ENCODE measurements at places on chromosomes 11 and 22.

DNA sequence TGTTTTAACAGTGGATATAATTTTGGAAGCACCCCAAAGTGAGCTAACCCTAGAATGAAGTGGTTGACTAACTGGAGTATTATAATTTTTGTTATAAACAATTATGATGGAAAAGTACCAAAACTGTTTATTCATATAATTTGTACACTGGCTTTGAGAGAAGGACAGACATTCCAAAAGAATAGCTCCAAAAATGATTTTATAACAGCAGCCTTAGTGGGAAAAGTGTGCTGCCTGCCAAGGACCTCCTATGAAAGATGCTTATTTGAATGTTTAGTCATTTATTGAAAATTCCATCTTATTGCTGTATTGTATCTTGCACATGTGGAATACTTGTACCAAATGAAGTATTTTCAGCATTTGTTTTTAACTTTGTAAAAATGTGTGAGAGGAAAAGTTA is 169.8 kb downstream of the GUCY1A2 start:
- no peak for DNase-seq

- no peak for DNase-seq
Measured at GRCh38 chr11:134412203-134413042, at the start of gene B3GAT1. B3GAT1 (minus strand) TSS chr11:134412242; CDS start chr11:134387659, 24,583 bp downstream.

GRCh38 chr22:30514252-30514651 is 8.8 kb upstream of the SEC14L4 start:
- DNase-seq: no peak

DNA sequence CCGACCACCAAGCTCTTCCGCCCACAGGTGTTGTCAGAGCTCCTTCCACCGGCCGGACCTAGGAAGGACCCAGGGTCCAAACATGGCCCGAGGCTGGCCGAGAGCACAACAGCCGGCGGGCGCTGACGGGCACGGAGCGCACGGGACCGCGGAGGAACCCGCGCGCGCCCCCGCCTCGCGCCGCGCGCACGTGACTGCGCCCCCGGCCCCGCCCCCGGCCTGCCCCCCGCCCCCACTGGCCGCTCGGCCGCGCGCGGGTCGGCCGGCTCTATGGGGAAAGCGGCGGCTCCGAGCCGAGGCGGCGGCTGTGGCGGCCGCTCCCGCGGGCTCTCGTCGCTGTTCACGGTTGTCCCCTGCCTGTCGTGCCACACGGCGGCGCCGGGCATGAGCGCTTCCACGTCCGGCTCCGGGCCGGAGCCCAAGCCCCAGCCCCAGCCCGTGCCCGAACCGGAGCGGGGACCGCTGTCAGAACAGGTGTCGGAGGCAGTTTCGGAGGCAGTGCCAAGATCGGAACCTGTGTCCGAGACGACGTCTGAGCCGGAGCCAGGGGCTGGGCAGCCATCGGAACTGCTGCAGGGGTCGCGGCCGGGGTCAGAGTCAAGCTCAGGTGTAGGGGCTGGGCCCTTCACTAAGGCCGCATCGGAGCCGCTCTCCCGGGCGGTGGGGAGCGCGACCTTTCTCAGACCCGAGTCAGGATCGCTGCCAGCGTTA is at the start of gene OSBP2:
TSS of gene OSBP2 (plus strand) at position 235 of the 711 bp plus-strand sequence. CDS start at position 271, 36 bp downstream.
- peak; percentile 22 for DNase-seq

- no peak for DNase-seq
Measured at GRCh38 chr11:76781046-76781801, 1.9 kb upstream of the TSKU start.

DNA sequence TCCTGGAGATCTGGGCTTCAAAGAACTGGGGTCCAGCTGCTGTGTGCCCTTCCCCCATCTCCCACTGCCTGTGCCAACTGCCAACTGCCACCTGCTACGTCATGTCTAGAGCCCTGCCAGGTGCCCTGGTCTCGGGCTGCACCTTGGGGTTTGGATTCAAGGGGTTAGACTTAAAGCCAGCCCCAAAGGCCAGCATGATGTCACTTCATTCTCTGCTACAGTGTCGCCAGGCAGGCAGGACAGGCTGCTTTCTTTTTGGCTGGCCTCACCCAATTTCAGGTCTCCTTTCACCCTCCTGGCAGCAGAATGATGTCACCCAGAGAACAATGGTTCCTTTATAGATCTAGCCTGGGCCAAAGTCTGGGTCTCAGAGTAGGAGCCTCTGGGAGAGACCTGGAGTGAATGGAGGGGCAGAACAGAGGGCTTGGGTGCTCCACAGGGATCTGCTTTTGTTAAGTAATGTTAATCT is 79.5 kb upstream of the CRYBB3 start:
- DNase-seq: no peak

GRCh38 chr11:65428578-65429067 is 6.0 kb downstream of the NEAT1 start:
- no peak for DNase-seq

DNA sequence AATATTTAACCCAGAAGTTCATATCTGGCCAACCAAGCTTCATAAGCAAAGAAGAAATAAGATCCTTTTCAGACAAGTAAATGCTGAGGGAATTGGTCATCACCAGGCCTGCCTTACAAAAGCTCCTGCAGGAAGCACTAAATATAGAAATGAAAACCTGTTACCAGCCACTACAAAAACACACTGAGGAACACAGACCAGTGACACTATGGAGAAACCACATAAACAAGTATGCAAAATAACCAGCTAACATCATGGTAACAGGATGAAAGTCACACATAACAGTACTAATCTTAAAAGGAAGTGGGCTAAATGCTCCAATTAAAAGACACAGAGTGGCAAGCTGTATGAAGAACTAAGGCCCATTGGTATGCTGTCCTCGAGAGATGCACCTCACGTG is 311.4 kb downstream of the DYNC2H1 start:
- no peak for DNase-seq

DNA sequence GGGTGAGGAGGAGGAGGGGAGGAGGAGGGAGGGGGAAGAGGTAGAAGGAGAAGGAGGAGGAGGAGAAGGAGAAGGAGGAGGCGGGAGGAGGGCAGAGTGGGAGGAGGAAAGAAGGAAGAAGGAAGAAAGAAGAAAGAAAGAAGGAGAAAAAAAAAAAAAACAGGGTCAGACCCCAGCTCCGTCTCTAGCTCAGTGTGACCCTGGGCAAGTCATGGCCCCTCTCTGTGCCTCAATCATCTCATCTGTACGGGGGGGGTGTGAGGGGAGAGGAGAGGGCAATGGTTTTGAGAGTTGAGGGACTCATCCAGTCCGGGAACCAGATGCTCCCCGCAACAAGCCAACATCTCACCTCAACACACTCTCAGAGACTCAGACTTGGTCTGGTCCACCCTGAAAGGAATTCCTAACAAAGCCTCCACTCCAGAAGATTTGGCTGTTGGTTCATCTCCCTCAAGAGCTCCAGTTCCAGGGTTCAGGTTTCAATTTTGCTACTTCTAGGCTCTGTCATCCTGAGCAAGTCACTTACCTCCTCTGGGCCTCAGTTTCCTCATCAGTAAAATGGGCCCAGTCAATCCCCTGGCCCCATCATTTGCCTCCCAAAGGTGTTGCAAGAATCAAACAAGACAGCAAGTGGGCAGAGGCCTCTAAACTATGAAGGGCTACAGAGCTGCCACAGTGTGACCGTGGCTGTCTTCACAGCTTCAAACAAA is 7.7 kb downstream of the CARD10 start:
- no peak for DNase-seq

DNA sequence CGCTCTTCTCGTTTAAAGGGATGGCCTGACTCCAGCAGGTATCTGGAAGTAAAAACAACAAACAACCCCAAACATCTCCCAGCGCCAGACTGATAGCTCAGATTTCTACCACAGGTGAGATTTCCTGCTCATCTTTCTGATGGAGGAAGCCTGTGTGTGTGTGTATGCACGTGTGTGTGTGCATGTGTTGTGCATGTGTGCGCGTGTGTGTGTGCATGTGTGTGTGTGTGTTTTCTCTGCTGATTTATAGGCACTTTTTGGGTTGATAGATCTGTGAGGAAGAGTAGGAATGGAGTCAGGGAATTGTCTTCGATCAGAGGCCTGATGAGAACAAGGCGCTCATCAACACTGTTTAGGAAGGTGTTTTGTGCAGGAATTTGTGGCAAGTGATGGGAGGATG is 103.0 kb downstream of the PKNOX2 start:
- no peak for DNase-seq

DNA sequence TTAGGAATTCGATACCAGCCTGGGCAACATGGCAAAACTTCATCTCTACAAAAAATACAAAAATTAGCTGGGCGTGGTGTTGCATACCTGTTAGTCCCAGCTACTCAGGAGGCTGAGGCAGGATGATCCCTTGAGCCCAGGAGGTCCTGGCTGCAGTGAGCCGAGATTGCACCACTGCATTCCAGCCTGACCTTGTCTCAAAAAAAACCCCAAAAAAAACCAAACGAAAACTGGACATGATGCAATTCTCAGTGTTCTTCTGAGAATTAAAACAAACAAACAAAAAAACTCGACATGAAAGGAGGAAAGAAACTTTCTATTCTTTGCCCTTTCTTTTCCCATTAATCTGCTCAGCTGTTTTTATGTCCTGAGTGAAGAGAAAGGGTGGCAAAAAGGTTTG is 7.4 kb downstream of the MED17 start:
- no peak for DNase-seq

DNA sequence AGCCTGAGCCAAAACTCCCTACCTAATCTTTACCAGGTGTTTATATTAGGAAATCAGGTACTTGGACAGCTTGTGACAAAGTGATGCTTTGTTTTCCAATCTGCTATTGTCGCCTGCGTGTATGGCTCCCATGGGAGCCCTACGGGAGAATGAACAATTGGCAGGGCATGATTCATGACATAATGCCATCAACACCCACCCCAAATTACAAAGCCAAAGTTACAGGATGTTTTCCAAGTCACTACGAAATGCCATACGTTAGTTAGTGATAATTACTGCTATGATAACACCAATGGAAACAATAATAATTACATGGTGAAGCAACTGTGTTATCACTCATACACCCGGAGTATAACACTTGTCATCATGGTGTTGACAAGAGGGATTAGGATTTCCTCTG is 226.4 kb downstream of the FAM181B start:
- DNase-seq: no peak

DNA sequence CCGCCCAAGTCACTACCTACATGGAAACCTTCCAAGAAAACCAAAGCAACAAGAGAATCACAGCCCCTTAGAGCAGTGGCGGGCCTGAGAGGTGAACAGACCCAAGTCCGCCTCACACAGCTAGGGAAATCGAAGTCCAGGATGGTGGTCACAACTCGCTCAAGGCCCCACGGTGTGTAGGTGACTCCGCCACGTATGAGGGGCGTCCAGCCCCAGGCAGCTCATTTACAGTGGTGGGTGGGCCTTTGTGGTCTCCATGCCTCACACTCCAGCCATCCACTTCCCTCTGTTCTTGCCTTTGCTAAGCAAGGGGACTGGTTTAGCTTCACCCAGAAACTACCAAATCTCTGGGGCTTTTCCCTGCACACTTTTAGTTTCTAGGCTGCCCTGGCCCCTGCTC is 9.7 kb upstream of the TCF20 start:
- no peak for DNase-seq

DNA sequence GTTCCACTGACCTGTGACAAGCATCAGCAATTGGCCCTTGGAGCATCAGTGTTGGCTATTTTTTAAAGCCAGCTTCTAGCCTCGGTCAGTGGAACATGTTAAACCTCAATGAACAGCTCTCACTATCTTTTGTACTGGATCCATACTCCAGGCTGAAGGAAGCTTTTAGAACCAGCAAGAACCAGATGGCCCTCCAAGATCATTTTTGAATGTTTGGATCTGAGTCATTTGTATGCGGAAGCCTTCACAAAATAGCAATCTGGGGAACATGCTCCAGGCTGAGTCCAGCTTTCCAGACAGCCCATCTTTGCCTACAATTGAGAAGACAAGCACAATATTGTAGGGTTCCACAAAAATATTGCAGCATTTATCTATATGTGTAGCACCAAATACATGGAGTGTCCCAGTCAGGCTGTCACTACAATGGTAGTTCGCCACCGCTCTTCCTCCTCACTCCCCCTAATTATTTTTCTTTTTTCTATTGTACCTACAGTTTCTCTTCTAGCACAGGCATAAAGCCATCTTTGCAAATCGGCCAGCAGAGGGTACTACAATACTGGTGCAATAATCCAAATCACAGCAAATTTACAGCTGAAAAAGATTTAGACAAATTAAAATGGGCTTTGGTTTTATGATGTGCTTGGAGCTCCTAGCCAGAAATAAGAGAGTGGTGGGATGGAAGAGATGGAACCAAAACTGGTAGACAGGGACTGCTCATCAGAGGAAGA is 177.4 kb upstream of the BLID start:
- DNase-seq: no peak

DNA sequence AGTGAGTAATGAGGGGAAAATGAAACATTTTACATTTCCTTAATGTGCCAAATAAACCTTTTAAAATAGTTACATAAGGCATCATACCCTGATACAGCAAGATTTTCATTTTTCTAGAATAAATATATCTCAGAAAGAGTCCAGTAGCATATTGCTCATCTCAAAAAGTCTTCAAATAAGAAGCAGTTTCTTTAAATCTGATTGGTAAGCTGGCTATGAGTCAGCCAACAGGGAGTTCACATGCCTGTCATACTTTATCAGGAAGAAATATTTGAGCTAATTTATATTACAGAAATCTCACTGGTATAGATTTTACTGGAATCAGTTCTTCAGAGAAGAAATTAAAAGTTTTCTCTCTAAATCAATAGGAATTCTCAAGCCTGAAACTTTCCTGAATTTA is 258.1 kb downstream of the C11orf87 start:
- no peak for DNase-seq

DNA sequence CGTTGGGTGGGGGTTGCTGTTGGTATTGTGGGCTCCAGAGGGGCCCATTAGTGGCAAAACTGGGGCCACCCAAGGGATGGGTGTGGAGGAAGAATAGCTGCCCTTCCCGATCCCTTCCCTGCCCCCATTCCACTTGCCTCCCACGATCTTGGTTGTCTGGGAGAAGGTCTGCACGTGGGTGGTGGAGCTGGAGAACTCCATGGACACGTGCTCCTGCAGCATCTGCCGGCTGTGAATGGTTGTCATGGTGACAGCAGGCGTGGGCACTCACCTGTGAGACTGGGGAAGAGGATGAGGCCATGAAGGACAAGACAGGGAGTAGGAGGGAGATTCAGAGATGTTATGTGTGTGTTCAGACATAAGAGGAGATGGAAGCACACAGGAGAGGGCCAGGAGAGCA is 2.0 kb downstream of the IGSF22 start:
- no peak for DNase-seq

DNA sequence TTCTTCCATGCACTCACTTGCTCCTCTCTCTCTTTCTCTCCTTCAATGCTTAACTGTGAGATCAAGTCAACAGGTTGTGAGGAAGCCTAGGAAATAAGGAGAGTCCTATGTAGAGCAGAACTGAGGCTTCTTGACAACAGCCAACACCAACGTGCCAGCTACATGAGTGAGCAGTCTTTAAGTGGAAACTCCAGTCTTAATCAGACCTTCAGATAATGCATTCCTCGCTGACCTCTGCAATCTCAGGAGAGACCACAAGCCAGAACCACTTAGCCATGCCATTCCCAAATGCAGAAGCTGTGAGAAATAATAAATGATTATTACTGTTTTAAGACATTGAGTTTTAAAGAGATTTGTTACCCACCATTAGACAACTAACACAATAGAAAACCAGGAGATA is 6.1 kb upstream of the TEAD1 start:
- DNase-seq: no peak

- no peak for DNase-seq
Measured at GRCh38 chr11:70547821-70548670, 149.7 kb downstream of the CTTN start.

Data from SK-N-DZ (cell line).